Stimulated activated CD8-positive, alpha-beta memory T cell treated with anti-CD3 and anti-CD28 coated beads, Interleukin-15, amount 100 ng/mL, for 4 hours (primary cell): ENCODE measurements at places on chromosomes 4 and X.

- DNase-seq = no peak
These were observed 624.3 kb upstream of the EPHA5 start for GRCh38 chr4:66294638-66295037.

- no peak for DNase-seq
These were observed 31.1 kb downstream of the CLDN22 start for GRCh38 chr4:183288955-183289354.

- DNase-seq = no peak
These were observed 546.0 kb downstream of the BCOR start for GRCh38 chrX:39551762-39552161.

GRCh38 chr4:107187091-107187490, 151.0 kb upstream of the DKK2 start:
- no peak for DNase-seq

GRCh38 chr4:74635074-74635473, 159.2 kb downstream of the BTC start:
- no peak for DNase-seq

GRCh38 chr4:153418558-153418957, 47.6 kb upstream of the TMEM131L start:
- no peak for DNase-seq

- DNase-seq = no peak
These were observed 124.5 kb downstream of the NPNT start for GRCh38 chr4:106019771-106020170.

DNA sequence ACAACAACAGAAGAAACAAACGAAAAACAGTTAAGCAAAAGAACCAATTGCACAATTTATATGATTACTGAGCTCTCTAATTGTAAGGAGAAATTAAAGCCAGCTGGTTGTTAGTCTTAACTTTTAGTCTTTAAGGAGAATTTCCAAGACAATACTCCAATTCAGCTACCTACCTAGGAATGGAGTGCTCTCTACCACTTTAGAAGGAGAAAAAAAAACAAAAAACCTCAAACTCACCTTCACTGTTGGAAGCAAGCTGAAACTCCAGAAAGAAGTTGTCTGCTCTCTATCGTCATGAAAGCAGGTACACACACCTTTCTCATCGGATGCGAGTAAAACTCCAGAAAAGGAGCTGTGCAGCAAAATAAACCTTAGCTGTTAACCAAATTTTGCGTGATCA, 86.1 kb upstream of the NPY2R start:
- no peak for DNase-seq

DNA sequence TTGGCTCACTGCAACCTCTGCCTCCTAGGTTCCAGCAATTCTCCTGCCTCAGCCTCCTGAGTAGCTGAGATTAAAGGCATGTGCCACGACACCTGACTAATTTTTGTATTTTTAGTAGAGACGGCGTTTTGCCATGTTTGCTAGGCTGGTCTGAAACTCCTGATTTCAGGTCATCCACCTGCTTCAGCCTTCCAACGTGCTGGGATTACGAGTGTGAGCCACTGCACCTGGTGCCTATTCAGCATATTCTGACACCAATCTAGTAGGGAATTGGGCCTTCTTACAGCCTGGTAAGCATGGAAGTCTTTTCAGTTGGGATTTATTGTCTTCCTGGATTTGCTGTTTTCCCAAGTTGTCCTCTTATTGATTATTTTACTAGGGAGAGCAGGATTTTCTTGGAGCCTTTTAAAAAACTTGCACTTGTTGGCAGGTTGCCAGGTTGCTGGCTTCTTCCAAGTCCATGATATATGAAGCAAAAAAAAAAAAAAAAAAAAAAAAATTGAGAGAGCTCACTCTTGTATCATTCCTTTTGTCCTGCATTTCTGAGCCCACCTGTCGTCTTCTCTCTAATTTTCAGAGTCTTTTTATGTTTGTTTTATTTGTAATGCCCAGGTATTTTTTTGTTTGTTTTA, 43.7 kb downstream of the TMPRSS11E start:
- DNase-seq = no peak

GRCh38 chr4:166594326-166594946, 639.9 kb downstream of the SPOCK3 start:
- DNase-seq = no peak

GRCh38 chrX:129808829-129809796, 29.4 kb downstream of the SASH3 start:
- DNase-seq = no peak

GRCh38 chr4:136754810-136755530, 777.3 kb downstream of the PCDH18 start:
- no peak for DNase-seq

DNA sequence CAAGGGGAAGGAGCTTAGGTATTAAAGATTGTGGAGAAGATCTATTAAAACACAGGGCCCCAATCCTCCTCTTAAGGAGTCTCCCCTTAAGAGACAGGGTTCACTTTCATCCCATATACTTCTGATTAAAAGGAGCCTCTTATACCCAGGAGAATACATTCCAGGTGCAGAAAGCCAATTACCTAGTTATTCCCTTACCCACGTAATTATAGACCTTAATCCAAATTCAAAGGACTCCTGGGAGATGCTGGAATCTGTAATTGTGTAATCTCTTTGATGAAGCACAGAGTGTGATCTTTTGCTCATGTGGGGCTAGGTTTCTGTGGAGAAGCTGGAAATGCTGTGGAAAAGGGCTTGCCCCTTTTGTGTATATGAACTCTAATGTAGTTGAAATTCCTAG, 1.4 kb upstream of the SEC24B start:
- no peak for DNase-seq

DNA sequence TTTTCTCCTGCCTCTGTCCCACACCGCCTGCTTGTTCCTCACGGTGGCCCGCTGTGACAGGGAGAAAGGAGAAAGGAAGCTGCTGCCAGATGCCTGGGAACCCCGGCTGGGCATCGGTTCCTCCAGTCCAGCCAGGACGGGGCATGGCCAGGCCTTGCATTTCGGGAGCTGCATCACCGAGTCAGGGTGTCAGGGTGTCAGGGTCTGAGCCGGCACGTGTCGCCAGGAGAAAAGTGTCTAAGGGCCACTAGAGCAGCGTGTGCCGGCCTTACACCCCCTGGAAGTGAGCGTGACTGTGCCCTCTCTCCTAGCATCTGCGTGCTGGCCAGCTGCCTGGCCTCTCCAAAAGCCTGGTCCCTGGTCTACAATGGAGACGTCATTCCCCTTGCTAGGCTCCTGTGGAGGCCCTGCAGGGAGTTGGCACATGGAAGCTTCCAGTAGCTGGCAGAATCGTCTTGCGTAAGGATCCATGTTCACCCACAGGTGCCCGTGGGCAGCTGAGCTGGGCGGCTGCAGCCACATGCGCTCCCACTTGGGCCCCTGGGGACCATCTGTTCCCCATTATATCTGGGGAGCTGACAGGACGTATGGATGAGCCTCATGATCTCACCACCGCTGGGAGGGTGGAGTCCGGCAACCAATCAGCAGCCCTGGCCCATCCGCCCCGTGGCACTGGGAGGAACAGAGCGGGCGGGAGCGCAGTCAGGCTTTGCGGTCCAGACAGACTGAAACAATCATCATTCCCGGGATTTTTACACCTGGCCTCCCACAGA, 39.9 kb upstream of the HMX1 start:
- no peak for DNase-seq

GRCh38 chrX:40047485-40047884, 50.3 kb downstream of the BCOR start:
- DNase-seq = no peak

DNA sequence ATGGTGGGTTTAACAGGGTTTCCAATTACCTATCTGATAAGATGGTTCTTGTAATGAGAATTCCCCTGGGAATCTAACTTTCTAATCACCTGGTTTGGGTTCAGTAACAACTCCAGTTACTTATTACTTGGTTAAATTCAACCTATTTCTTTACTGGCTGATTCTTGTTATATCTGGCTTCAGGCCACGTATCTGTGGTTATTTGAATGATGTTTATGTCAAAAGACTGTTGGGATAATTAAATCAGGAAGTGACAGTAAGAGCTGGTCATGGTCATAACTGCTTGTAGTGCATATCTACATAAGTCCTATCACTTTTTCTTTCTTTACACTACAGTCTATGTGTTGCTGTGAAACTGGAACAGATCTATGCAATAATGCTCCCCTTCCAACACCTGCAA, 108.1 kb downstream of the MID1 start:
- DNase-seq = no peak

- no peak for DNase-seq
These were observed 1520.7 kb downstream of the ARAP2 start for GRCh38 chr4:34723605-34724004.

DNA sequence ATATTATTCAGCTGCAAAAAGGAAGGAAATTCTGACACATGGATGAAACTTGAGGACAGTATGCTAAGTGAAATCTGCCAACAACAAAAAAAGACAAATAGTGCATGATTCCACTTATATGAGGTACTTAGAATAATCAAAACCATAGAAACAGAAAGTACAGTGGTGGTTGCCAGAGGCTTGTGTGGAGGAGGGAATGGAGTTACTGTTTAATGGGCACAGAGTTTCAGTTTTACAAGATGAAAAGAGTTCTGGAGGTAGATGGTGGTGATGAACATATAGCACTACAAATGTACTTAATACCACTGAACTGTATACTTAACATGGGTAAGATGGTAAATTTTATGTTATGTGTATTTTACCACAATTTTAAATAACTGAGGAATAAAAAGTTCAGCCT, 212.0 kb upstream of the KLF3 start:
- DNase-seq = no peak

GRCh38 chr4:34193451-34194154, 2050.7 kb downstream of the ARAP2 start:
- DNase-seq = no peak

- DNase-seq = no peak
These were observed 156.6 kb downstream of the FGF16 start for GRCh38 chrX:77603635-77604336.

DNA sequence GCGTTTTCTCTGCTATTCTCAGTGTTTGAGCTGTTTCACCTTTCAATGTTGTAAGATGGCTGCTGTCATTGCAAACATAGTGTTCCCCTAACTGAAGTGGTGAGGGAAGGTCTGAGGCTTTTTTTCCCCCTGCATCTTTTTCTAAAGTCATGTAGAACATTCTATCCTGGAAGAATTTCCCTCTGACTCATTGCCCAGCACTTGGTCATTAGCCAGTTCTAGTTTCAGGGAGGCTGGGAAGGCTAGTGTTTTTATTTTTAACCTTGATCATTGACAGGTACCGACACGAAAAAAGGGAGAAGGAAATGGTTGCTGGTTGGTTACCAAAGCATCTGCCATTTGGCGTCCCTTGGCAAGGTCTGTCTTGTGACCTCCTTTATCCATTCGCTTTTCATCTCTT, 6.6 kb downstream of the LANCL3 start:
- no peak for DNase-seq

GRCh38 chr4:1903035-1903434, 31.8 kb downstream of the NSD2 start:
- no peak for DNase-seq

GRCh38 chr4:11397146-11397545, 31.5 kb downstream of the HS3ST1 start:
- no peak for DNase-seq

GRCh38 chrX:79081895-79082512, 62.5 kb upstream of the GPR174 start:
- DNase-seq = no peak

GRCh38 chr4:4415806-4416805, 29.2 kb downstream of the NSG1 start:
- DNase-seq = no peak

GRCh38 chr4:149884046-149884445, 68.4 kb upstream of the IQCM start:
- DNase-seq = no peak

- DNase-seq = no peak
These were observed 2506.6 kb downstream of the ARAP2 start for GRCh38 chr4:33737726-33738125.

GRCh38 chrX:62923093-62923492, 428.0 kb downstream of the SPIN4 start:
- DNase-seq = no peak

GRCh38 chrX:133668225-133668931, 253.1 kb upstream of the GPC4 start:
- DNase-seq = no peak

- no peak for DNase-seq
These were observed 159.8 kb upstream of the FAM241A start for GRCh38 chr4:111985426-111985825.

DNA sequence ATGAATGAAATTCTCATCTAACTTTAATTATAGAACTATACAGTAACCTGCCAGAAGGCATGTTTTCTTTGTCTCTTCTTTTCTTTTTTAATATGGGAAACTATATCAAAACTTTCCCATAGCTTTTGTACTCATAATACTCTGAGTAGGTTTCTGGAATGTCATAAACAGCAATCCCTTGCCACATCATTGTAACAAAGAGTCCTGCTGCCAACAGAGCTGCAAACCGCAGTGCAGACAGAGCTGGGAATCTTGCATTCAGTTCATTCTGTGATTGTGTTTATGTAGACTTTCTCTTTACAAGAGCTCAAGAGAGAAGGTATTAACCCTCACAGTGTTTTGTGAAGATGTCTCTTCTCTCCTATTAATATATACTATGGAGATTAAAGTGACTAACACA, 304.4 kb upstream of the SLIT2 start:
- no peak for DNase-seq

DNA sequence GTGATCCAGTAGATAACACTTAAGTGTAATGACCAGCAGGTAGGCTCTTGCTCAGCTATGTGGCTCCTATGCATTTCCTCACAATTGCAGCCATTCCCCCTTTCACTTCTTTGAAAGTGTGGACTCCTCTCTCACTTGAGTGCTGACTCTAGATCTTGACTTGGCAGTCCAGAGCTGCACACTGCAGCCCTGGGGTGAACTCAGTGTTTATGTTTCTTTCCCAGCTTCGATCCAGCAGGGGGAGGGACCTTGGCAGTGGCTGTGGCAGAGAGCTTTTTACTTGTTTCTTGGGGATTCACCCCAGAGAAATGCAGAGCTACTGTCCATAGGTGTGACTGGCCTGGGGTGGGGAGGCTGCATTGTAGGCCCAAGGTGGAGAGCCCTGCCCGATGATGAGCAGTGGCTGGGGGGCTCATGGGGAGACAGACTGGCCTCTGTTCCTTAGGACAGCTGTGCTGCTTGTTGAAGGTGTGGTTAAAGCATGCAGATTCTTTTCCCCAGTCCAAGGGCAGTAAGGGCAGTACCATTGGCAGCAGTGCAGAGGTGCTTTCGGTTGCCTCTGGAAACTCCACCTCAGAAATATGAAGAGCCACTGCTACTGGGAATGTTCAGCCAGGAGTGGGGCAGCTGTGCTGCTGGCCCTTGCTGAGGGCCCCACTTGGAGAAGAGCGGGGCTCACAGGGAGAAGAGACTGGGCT, 134.7 kb downstream of the SH3BGRL start:
- no peak for DNase-seq

GRCh38 chrX:47212381-47213293, 5.8 kb upstream of the CDK16 start:
- no peak for DNase-seq

- no peak for DNase-seq
These were observed 109.2 kb upstream of the HS3ST1 start for GRCh38 chr4:11537846-11538245.

DNA sequence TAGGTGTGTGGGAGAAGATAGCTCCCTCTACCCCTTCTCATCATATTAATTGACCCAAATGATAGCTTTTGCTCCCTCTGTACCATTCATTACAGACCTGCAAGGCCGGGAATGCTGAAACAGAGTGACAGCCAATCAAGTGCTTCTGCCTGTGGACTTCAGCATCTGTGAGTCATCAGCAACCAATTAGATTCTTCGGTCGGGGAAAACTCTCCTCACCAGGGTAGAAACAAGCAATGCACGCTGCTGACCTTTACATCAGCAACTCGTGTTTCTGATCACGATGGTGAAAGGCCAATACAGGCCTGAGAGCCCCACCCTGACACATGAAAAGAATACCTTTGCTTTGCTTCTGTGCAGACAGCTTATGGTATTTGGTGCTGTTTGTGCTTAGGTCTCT, 347.2 kb upstream of the DDX53 start:
- no peak for DNase-seq

- no peak for DNase-seq
These were observed 549.9 kb upstream of the AMOT start for GRCh38 chrX:113390531-113390930.
